Stimulated activated CD4-positive, alpha-beta T cell treated with anti-CD3 and anti-CD28 coated beads, TNF-alpha, amount 100 ng/mL, for 4 hours (primary cell): ENCODE measurements at places on chromosomes 6 and 20.

DNA sequence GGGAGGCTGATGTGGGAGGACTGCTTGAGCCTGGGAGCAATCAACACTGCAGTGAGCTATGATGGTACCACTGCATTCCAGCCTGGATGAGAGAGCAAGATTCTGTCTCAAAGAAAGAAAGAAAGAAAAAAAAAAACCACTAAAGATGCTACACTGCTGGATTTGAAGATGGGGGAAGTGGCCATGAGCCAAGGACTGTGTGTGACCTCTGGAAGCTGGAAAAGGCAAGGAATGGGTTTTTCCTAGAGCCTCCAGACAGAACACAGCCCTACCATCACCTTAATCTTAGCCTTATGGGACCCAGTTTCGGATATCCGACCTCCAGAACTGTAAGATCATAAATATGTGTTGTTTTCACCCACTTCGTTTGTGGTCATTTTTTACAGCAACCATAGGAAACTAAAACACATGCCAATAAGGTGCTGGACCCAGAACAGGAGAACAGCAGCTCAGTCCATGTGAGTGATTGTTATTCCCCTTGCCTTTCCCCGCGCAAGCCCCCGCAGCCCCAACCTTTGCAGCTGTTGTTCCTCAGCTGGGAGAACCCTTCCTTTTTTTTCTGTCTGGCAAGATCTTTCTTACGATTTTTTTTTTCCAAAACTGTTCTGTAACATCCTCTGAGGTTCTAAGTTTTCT is 11.1 kb upstream of the VAPB start:
- no peak for DNase-seq

GRCh38 chr6:114142258-114142657 is 171.3 kb upstream of the HDAC2 start:
- no peak for DNase-seq

DNA sequence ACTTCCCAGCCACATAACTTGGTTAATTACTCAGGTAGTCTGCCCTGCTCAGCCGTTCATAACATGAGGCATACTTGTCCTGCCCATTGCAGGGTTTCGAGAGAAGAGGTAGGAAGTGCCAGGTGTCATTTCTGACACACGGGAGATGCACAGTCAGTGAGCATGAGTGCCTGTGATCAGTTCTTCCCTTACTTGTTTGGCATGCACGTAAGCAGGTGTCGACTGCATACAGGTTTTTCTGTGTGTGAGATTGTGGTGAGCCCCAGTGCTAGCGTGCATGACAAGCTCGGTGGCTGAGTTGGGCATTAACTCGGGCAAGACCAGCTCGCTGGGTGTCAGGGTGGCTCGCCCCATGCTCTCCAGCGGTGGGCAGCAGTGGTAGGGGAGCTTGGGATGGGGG is 51.2 kb upstream of the SLC22A1 start:
- no peak for DNase-seq

DNA sequence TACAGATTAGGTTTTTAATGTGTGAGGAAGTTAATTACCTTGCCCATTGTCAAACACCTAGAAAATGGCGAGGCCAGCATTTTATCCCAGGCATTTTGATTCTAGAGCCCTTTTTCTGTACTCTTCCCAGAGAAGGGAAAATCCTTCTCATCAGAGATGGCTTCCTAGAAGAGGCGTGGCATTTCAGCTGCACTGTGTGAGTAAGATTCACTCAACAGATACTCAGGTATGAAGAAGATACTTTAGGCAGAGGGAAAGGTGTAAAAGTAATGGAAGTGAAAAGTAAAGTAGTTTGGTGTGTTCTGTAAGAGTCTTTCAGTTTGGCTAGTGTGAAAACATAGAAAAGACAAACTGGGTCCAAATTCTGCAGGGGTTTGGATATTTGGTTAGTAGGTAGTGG is 113.8 kb downstream of the MAP3K4 start:
- no peak for DNase-seq

- no peak for DNase-seq
Measured at GRCh38 chr6:548091-548490, 108.8 kb downstream of the HUS1B start.

- no peak for DNase-seq
Measured at GRCh38 chr6:39902786-39903465, 31.3 kb downstream of the MOCS1 start.

DNA sequence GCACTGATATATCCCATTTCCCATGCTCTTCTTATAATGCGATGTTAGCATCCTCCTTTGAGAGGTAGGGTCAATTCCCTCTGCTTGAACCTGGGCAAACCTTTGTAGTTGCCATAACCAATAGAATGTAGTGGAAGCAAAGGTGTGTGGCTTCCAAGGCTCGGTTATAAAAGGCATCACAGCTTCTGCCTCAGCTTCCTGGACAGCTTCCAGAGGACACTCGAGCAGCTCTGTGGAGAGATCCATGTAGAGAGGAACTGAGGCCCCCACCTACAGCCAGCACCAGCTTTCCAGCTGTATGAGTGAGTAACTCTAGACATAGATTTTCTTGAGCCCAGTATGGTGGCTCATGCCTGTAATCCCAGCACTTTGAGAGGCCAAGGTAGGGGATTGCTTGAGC is 36.7 kb downstream of the FGD2 start:
- no peak for DNase-seq

DNA sequence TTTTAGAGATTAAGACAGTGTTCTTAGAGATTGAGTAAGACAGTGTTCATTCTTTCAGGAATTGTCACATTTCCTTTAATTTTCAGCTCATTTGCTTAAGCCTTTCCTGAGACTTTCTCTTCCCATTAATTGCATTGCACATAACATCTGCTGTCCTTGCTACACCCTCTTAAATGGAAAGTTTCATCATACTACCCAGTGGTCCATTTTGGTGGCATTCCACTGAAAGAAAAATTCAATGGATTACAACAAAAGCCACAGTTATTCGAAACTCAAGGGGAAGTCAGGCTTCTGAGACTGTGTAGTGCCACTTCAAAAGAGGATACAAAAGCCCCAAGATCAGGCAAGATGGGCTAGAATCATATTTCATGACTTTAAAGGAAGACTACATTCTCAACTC is 64.0 kb downstream of the RSPO3 start:
- no peak for DNase-seq

DNA sequence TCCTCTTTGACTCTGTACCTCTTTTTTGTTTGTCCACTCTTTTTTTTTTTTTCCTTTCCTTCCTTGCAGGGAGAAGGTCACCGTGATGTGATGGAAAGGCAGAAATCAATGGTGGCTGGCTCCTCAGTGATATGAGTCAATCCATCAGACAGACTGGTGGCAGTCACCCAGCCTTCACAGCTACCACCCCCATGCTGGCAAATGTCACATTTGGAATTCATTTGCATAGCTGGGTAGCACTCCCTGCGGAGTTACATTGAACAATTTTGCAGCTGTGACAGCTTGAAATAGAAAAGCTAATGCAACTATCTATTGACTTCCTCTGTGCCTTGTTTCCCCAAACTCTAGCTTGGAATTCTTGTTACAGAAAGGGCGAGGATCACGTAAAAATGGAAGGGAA is 668.4 kb downstream of the C6orf118 start:
- no peak for DNase-seq

- no peak for DNase-seq
Measured at GRCh38 chr6:125303512-125303854, 1.7 kb upstream of the HDDC2 start.

GRCh38 chr6:135179372-135179771 is 1.7 kb upstream of the MYB start:
- DNase-seq, result no peak

DNA sequence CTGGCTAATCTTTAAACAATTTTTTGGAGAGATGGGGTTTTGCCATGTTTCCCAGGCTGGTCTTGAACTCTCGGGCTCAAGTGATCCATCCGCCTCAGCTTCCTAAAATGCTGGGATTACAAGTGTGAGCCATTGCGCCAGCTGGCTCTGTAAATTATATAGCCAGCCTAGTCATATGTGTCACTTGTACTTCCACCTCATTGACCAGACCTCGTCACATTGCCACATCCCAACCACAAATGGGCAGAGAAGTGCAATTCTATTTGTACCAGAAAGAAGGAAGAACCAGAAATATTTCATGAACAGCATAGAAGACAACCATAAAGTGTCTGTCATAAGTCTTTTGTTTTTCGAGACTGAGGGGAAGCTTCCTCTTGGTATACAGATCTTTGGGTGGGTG is 304.9 kb upstream of the RNF24 start:
- DNase-seq, result no peak

- DNase-seq, result no peak
Measured at GRCh38 chr6:150263765-150264404, 104.9 kb upstream of the IYD start.

GRCh38 chr20:22752324-22752723 is 168.0 kb upstream of the FOXA2 start:
- no peak for DNase-seq

DNA sequence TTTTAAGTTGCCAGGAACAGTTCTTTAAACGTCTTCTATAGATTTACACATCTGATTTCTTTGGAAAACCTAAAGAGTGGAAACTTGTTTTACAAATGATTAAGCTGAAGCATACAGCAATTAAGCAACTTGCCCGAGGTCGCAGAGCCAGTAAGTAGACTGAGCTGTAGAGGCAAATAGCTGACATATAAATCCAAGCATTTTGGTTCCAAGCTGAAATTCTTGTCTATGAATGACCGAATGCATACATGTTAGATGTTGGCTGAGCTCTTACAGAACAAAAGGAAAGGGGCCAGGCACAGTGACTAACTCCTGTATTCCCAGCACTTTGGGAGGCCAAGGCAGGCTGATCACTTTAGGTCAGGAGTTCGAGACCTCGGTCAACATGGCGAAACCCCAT is 101.8 kb upstream of the SGK1 start:
- DNase-seq, result no peak

DNA sequence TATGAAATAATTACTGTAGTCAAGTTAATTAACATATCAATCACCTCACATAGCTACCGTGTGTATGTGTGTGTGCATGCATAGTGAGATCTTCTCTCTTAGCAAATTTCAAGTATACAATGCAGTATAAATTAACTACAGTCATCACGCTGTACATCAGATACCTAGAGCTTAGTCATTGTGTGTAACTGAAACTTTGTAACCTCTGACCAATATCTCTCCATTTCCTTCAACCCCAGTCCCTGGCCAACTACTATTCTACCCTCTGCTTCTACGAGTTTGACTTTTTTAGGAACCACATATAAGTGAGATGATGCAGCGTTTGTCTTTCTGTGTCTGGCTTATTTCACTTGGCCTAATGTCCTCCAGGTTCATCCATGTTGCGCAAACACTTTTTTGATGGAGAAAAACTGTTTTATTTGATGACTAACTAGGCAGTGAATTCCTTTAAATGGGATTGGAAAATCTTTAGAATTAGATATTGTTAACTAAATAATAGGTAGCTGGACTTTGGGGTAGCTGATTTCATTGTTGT is 459.5 kb downstream of the DHX35 start:
- no peak for DNase-seq

- no peak for DNase-seq
Measured at GRCh38 chr6:83978324-83978734, 55.2 kb upstream of the MRAP2 start.

DNA sequence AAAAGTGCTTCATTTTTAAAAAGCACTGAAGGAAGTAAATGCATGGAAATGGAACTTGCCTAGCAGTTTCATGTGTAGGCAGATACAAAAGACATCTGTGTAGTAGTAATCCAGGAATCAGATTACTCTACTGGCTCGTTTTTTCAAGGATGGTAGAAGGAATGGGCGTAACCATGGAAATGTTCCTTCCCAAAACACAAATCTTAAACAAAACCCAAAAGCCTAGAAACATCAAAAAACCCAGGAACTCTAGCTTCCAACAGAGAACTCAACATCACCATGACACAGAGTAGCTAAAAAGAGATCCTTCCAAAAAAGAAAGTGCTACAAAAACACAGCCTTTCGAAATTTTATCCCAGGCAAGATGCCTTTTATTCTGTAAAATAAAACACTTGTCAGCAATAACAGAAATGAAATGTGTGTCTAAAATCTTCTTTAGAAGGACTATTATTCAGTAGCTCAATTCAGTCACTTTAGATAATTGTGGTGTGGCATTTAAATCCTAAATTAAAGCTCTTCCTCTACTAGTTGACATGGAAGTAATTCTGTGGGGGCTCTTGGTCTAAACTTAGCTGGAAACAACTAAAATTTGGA is 81.7 kb downstream of the FAM217A start:
- no peak for DNase-seq

DNA sequence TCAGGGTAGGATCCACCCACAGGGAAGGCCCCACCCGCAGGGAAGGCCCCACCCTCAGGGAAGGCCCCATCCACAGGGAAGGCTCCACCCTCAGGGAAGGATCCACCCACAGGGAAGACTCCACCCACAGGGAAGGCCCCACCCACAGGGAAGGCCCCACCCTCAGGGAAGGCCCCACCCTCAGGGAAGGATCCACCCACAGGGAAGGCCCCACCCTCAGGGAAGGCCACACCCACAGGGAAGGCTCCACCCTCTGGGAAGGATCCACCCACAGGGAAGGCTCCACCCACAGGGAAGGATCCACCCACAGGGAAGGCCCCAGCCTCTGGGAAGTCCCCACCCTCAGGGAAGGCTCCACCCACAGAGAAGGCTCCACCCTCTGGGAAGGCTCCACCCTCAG is 40.5 kb downstream of the KCNQ2 start:
- no peak for DNase-seq

DNA sequence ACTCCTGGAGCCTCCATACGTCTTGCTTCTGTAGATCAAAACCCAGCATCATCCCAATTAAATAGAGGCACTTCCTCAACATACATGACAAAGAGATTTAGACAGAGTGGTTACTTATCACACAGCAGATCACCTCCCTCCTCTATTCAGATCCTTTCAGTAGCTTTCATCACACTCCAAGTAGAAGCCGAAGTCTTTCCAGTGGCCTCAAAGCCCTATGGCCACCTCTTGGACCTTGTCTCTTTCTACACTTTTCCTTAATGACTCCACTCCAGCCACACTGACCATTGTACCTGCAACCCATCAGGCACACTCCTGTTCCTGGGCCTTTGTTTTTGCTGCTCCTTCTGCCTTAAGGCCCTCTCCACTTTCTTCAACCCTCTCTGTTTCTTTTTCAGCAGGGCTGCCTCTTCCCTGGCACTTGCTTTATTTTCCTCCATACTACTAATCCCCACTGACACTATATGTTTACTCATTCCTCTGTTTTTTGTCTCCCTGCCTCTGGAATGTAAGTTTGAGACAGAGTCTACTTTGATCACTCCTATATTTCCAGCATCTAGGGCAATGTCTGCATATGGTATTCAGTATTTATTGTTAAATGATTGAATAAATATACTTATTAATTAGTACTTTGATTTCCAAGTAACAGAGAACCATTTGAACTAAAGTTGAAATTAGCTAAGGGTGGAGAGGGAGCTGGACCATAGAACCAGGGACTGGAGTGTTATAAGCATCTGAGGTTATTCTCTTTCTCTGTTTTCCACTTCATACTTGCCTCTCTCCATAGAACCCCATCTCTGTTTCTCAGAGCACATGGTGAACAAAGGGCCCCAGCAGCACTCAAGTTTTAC is 43.4 kb upstream of the TRAM2 start:
- DNase-seq, result no peak

- no peak for DNase-seq
Measured at GRCh38 chr6:108588586-108588985, 27.9 kb downstream of the FOXO3 start.

GRCh38 chr6:408599-409102 is 17.1 kb downstream of the IRF4 start:
- no peak for DNase-seq

- DNase-seq, result no peak
Measured at GRCh38 chr6:100266494-100267401, 198.0 kb downstream of the SIM1 start.

GRCh38 chr20:41425180-41425884 is 58.7 kb upstream of the EMILIN3 start:
- DNase-seq, result no peak
